A549 treated with GW870086 at 1 μM for 4 hours (cell line): ENCODE measurements at places on chromosomes 1 and 21. TPM values are rescaled to one million over a fixed set of nuclear protein-coding genes. Genes with fewer than 3 reads are reported as not detected.

Gene RGS18
- total RNA-seq, result not detected in 5 replicates

Gene ATP1A2
- total RNA-seq, result 0.03 to 0.18 TPM (median 0.06 TPM) in 4 of 5 replicates, not detected in the other

Gene ERG
- total RNA-seq, result not detected in 5 replicates

Gene LCE1C
- total RNA-seq, result not detected in 5 replicates

Gene KDF1
- total RNA-seq, result 0.08 to 0.40 TPM (median 0.09 TPM) in 5 replicates

Gene GNAT2
- total RNA-seq, result 0.14 to 0.26 TPM in 2 of 5 replicates, not detected in the others

Gene SCMH1
- total RNA-seq, result 10.8 to 13.9 TPM (median 12.9 TPM) in 5 replicates

Gene FNDC10
- 5.4 to 8.5 TPM (median 8.1 TPM) in 5 replicates for total RNA-seq

Gene UBL4B
- total RNA-seq, result not detected in 5 replicates

Gene NTRK1
- total RNA-seq, result 0.03 to 0.18 TPM (median 0.16 TPM) in 4 of 5 replicates, not detected in the other

Gene PHACTR4
- total RNA-seq, result 22.7 to 26.0 TPM (median 23.4 TPM) in 5 replicates

Gene OLFM3
- not detected in 5 replicates for total RNA-seq

Gene NSL1
- 28.4 to 38.4 TPM (median 31.5 TPM) in 5 replicates for total RNA-seq

Gene ANGPTL7
- not detected in 5 replicates for total RNA-seq

Gene ITGB2
- total RNA-seq, result 0.50 to 1.0 TPM (median 0.66 TPM) in 5 replicates

Gene RNASEL
- total RNA-seq, result 1.1 to 2.3 TPM (median 2.1 TPM) in 5 replicates

Gene ROR1
- total RNA-seq, result 8.3 to 12.3 TPM (median 10.7 TPM) in 5 replicates

Gene IGSF9
- total RNA-seq, result 0.17 to 0.27 TPM (median 0.21 TPM) in 5 replicates

Gene ZBTB40
- total RNA-seq, result 4.6 to 5.4 TPM (median 4.9 TPM) in 5 replicates

Gene NME7
- total RNA-seq, result 17.0 to 35.9 TPM (median 20.4 TPM) in 5 replicates

Gene HIVEP3
- 2.6 to 3.9 TPM (median 3.1 TPM) in 5 replicates for total RNA-seq

Gene SLC2A5
- total RNA-seq, result 0.06 to 0.77 TPM (median 0.33 TPM) in 5 replicates

Gene CFHR4
- total RNA-seq, result not detected in 5 replicates

Gene S100A7A
- total RNA-seq, result not detected in 5 replicates

Gene CASQ1
- not detected in 5 replicates for total RNA-seq

Gene TNFSF4
- 0.06 to 0.09 TPM (median 0.09 TPM) in 4 of 5 replicates, not detected in the other for total RNA-seq
